ENCODE measurements at places on chromosomes 16 and 17.

DNA sequence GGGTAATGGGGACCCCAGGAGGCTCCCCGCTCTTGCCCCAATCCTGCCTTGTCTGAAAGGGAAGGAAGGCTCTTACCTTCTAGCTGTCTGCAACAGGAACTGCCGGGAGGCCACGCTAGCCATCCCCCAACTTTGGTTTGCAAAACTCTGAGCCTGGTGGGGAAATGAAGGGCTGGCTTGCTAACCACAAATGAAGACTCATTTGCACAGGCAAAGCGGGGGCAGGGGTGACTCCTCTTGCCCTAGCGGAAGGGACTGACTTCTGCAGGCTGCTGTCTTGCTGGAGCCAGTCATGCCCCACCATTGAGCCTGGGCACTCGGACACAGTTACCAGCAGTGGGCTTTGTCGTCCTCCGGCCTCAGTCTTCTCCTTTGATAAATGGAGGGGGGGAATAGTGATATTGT is 52.6 kb downstream of the PLCG2 start:
- peak; percentile 82 for DNase-seq

DNA sequence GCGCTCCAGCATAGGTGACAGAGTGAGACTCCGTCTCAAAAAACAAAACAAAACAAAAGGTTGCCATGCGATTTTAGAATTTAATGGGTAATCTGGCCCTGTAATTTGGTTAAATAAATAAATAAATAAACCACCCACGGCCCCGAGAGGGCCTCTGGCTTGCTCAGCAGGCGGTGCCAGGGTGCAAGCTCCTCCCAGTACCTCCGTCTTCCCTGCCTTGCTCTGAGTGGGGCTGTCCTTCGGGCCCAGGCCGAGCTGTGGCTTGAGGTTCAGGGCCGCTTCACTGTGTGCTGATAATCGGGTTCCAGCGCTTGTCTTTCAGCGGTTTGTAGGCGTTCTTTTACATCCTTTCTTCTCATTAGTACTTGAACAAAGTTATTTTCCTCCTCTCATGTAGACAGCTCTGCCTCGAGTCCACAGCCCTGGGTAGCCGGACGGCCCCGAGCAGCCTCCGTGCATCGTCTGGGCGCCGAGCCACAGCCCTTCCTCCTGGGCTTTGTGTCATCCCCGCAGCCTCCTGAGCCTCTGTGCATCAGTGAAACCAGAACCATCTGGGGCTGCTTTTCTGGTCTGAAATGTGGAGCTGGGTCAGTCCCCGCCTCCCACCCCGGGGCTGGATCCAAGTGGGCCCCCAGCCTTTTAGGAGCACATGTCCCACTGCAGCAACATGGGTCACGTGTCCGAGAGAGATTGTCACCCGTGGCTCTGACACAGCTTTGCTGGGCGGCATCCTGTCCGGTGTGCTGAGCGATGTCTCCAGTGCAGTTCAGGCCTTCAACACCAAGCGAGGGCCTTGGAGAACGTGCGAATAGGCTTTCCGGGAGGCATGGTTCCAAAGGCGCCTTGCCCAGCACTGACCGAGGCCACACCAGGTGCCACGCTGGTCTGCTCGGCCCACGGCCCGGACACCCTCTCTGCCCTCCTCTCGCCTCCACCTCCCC is 157.4 kb upstream of the CHMP6 start:
- DNase-seq, result no peak

- DNase-seq, result no peak
Measured at GRCh38 chr17:34892461-34893249, 68.6 kb downstream of the CCT6B start.

DNA sequence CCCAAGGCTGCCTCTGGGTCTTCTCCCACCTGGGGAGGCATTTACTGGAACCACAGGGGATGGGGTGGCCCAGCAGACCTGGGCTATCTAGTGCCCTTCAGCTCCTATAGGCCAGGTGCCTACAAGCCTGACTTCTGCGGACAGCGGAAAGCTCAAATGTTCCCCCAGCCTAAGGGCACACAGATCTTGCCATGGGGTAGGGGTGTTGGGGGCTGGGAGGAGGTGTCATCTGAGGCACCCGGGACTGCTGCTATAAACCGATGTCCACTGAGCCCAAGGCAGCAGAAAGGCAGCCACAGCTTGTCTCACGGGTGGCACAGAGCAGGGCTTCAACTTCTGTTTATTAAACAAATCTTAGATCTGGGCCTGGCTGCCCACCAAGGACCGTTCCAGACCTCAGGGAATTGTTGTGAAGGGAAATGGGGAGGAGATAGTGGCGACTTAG is 3.6 kb downstream of the MYO1C start:
- no peak for DNase-seq

- DNase-seq, result no peak
Measured at GRCh38 chr16:10584981-10585438, 4.6 kb upstream of the EMP2 start.

DNA sequence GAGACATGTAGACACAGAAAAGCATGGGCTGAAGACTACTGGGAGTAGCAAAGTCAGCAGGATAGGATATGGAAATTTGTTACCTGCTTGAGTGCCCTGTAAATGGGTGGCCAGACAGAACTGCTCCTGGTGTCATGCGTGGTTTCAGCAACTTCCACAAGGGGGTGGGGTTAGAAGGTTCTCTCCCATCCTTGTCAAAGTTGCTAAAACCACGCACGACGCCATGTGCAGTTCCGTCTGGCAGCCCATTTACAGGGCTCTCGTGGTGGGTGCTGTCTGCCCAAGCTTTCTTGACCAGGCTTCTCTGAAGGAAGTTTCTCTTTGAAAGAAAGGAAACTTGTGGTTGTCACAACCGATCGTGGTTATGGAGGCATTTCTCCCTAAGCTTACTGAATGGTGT is 6.9 kb upstream of the DBNDD1 start:
- no peak for DNase-seq

GRCh38 chr17:46884552-46884951 is 33.2 kb downstream of the WNT9B start:
- DNase-seq, result no peak

GRCh38 chr17:40290629-40291280 is 3.1 kb downstream of the CDC6 start:
- peak; percentile 62 for DNase-seq

GRCh38 chr17:58284613-58285421 is 4.1 kb upstream of the MPO start:
- no peak for DNase-seq

GRCh38 chr16:16154281-16154951 is 68.9 kb downstream of the ABCC6 start:
- no peak for DNase-seq

Measured in MM.1S (cell line).